ENCODE measurements at places on chromosomes 2 and 18. TPM values are rescaled to one million over a fixed set of nuclear protein-coding genes. Genes with fewer than 3 reads are reported as not detected.
A peak's percentile ranks its signal among the peaks of the same experiment; 100 is the strongest.

GRCh38 chr18:5391409-5391808 lies 95.9 kb upstream of the ZBTB14 start:
- no peak for DNase-seq

Gene ELP2
- 65.1 TPM for polyA plus RNA-seq

DNA sequence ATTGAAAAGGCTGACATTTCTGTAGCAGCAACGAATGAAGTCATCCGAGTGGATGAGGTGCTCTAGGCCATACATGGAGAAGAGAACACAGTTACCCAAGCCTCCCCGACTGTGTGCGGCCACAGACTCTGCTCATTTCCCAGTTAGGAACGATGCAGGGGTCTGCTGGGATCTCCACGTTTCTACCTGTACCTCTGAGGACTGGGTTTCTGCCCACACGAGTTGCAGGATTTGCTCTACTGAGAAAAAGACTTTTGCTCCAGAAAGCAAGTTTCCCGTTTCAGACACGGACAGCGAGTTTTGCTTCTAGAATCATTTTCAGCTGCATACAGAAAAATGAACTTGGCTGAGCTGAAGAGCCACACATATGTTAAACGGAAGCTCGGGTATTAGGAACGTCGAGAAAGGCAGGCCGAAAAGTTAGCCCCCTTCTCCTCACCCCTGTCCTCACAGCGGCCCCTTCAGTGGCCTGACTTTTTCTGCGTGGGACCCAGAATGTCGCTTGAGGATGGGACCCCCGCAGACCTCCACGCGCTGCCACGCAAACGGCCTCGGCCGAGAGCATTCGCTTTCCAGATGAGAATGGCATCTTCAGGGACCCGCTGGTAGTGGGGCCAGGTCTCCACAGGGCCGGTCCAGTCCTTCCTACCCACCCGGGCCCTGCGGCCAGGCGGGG lies 582 bp upstream of the RAB31 start:
- DNase-seq: peak; percentile 74

DNA sequence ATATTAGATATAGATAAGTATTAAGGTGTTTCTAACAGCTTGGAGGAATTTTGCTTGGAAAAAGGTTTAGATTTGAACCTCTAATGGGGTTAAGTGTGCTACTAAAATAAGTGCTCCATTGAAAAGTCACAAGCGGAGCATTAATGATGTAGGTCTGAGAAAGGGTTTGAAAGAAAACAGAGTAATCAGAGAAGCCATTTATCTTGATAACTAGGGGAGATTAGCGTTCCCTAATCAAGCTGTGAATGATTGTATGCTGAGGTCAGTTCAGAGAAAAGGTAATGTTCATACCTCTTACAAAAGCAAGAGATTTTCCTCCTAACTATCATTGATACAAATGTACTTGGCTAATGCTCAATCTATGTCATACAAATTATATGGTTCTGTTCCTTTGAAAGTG lies 1.5 kb downstream of the ARHGAP25 start:
- no peak for DNase-seq

DNA sequence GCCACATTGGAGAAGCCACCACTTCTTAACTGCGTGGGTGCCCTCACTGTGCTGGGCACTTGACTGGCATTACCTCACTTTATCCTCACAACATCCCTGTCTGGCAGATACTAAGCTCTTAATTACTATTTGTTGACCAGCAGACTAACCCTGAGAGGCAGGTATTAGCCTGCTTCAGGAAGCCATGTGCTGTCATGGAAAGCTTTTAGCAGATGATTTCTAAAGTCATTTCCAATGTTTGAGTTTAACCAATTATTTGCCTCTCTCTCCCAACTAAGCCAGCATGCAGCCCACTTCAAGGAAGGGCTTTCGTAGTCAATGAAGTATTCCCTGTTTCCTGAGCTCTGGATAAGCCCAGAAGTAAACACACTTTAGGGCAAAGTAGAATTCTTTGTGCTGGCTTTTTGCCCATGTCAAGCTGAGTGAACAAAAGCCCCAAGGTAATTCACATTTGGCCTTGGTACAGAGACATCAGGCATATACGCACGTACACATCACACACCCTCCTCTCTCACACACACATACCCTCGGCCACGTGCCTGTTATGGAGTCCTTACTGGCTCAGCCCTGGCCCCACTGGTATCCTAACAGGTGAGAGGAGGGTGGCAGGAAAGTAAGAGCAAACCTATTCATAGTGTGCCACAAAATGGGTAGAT lies 108.6 kb downstream of the C1D start:
- DNase-seq: peak; percentile 83

DNA sequence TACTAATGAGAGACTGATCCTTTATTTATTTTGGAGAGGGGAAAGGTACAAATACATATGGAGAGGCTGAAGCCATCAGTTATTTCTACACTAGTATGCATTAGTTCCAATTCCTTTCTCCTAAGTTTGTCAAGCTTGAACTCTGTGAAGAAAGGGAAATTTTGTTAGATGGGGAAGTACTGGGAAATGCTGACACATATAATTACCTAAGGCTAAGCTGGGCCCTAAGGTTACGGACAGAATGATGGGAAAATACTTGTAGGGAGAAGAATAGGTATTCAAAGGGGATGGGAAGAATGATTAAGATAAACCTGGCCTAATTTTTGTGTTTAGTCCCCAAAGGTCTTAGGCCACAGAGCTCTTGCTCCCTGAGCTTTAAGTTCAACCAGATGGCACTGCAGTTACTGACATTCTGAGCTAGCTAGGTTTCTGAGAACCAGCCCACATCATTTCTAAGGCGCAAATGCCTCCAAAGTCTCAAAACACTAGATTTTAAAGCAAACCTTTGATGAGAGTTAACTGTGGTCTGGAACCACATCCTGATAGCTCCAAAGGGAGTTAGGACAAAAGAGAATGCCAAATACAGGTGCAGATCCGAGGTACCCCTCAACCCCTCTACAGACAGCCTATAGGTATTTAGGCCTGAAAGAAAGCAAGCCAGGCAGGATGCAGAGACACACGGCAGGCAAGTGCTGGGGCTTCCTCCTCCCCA lies 2.7 kb downstream of the TMEM163 start:
- DNase-seq: no peak

Gene NEB
- 1.2 TPM for polyA plus RNA-seq

- DNase-seq: no peak
These were observed 26.0 kb upstream of the RPL31 start for GRCh38 chr2:100976061-100976460.

- DNase-seq: peak; percentile 73
These were observed 106.9 kb upstream of the THOC1 start for GRCh38 chr18:374721-375168.

- no peak for DNase-seq
These were observed 267.7 kb downstream of the PRKCE start for GRCh38 chr2:45919160-45919650.

Gene DSEL
- polyA plus RNA-seq: 2.2 TPM

DNA sequence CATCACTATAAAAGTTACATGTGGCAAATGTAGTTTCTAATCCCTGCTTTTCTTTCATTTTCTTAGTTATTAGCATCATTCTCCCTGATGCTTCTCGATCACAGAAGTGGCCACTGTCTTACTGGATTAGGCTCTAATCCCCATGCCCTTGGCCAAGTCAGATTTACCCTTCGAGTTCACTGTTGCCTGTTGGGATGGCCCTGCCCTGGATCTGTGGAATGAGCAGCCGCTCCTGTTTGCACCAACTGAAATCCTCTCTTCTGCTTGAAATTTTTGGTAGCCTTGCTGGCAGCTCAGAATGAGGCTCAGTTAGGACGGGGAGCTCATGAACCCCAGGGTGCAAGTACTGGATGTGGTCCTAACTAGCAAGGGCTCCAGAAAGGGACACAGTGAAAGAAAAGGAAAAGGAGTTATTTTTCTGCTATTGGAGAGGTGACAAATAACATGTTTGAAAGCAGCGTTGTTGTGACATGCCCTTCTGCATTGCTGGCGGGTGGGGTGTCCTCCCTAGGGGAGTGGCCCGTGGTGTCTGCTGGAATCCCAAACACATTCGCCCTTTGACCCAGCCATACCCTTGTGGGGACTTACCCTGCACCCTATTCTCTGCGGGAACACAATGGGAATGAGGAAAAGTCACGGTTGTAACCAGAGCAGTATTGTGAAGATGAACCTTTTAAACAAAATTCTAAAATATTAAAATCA lies 34.5 kb downstream of the RBFA start:
- DNase-seq: no peak

DNA sequence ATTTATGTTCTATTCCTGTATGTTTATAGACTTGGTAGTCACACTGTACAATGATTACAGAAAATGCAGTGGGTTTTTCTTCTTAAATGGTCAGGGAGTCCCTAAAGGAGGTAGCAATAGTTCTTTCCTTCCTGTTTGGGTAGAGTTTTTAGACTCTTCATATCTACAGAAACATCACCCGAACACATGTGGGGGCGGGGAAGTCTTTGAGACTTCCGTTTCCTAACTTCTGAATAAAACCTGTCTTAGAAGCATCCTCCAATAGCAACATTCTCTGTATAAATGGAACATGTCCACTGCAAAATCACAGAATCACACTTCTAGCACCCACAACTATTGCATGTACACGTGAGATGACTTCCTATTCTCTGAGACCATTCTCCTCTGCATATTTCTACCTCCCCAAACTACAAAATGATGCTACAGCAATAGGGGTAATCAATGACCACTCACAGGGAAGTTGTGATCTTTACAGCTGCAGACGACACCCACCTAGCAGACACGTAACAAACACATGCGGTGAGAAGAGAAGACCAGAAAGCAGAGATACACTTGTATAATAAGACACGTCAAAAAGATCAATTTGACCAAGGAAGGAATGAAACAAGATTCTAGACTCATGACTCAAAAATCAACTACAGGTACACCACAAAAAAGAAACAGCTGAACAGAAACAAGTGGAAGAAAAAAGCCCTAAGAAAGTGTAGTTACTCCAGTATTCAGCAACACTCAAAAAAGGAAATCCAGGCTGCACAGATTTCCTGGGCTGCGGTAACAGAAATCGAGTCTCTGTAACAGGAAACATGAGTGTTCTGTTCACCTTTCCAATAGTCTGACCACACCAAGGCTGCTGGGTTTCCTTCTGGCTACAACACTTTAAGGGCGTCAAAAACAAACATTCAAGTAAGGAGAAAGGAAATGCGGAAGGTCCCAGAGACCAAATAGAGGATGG lies 120.4 kb downstream of the ZNF516 start:
- DNase-seq: no peak

Gene ATOH8
- 63.3 TPM for polyA plus RNA-seq

- DNase-seq: no peak
These were observed 4.5 kb upstream of the GKN1 start for GRCh38 chr2:68969736-68970490.

DNA sequence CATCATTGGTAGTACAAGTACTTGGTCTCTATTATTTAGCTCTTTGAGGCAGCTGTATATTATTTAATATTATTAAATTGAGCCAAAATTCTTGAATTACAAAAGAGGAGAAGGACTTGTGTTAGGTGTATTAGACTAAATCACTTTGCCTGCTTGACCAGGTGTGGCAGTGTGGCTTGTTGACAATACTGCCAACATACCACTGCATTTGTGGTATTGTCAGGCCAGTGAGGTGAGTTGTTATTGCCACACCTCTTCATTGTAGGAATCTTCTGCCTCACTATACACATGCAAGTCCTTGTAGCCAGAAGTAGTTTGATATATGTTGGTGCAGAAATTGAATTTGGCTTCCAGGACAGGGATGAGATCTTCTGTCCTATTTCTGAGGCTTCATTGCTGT lies 40.5 kb downstream of the CYP20A1 start:
- DNase-seq: no peak

Gene METTL8
- polyA plus RNA-seq: 4.9 TPM

DNA sequence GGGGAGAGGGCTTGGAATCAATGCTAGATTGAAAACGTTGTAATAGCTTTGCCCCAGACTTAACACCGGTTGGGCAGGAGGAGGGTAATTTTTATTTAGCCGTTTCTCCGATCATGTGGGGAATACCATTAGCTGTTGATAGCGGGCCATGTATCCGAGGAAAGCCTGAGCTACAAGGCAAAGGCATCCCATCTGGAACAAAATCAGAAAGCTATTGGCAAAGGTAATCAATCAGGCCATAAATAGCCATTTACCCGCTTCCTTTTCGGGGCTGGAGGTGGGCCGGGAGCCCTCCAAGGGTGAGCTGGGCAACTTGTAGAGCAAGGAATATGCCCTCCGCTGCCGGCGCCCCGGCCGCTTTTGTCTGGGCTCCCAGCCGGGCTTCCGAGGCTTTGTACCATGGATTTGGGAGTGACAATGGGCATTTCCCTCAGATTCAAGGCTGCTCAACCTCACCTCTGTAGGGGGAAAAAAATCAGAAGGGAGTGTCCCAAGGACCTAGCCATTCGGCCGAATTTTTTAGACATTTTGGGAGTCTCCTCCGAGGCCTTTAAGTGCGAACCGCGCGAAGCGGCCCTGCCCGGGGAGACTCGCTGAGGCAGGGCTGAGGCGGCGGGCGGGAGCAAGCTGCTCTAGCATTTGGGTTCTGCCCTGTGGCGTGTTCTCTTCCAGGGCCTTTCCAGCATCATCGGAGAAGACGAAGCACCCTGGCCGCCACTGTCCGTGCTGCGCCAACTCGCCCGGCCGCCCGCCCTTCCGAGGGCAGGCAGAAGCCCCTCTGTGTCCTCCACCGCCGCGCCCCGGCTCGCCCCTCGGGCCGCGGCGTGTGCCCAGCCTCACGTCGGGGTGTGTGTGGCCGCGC lies 1.1 kb upstream of the HOXD9 start:
- no peak for DNase-seq

GRCh38 chr18:22223254-22223964 lies 54.0 kb downstream of the GATA6 start:
- DNase-seq: no peak

DNA sequence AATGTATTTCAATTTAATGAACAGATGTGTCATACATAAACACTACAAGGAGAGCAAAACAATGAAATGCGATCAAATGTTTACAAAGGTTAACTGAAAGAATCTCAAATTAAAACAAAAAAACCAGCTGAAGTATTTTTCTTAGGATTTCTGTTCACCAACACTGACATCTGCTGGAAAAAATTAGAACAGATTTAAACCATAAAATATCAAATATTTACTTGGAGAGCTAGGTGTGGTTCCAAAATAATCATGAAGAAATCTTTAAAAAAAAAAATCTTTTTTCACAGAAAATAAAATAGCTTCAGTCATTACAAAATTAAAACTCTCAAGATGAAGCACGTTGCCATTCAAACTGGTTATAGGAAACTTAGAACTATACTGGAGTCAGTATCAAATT lies 13.8 kb downstream of the MMADHC start:
- peak; percentile 48 for DNase-seq

Gene DCDC2C
- polyA plus RNA-seq: not detected
